CD4-positive, alpha-beta memory T cell (primary cell): ENCODE measurements at places on chromosomes 5 and 9. TPM values are rescaled to one million over a fixed set of nuclear protein-coding genes. Genes with fewer than 3 reads are reported as not detected.

The RUSC2 gene
- total RNA-seq: 0.50 TPM

The WDR38 gene
- total RNA-seq: not detected

The MEIKIN gene
- total RNA-seq: 3.6 TPM

DNA sequence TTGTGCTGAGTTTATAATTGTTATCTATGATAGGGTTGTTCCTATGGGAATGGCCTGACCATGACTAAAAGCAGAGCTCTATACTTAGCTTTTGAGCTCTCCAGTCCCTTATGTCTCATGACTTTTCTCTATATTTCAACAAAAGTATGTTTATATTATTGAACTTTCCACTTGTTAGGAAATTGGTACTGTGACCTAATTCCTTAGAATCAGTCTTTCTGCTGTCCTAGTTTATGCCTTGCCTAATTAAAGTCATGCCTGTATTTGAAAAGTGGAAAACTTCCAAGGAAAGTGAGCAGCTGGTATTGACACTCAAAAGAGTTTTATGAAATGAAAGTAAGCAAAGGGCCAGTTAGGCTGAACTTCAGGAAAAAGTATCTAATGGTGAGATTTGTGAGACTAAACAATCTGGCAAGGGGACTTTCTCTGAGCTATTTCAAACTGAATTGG lies 68.6 kb downstream of the XRCC4 start:
- no peak for DNase-seq
- no peaks in the 10 kb centered on the region for H3K36me3 ChIP-seq
- H3K27me3 ChIP-seq: no peaks in the 10 kb centered on the region
- no peak overlapping the region for H3K4me3 ChIP-seq
- no peak overlapping the region for H3K27ac ChIP-seq
- H3K4me1 ChIP-seq: no peaks in the 10 kb centered on the region

GRCh38 chr5:59380350-59380951 lies 513.1 kb downstream of the PDE4D start:
- H3K4me3 ChIP-seq: no peak overlapping the region
- DNase-seq: peak; percentile 27
- no peak overlapping the region for H3K27ac ChIP-seq

- no peaks in the 10 kb centered on the region for H3K36me3 ChIP-seq
- peaks cover 16% of the 10 kb centered on the region for H3K27me3 ChIP-seq
- H3K4me1 ChIP-seq: no peaks in the 10 kb centered on the region
- no peak overlapping the region for H3K27ac ChIP-seq
- no peak overlapping the region for H3K4me3 ChIP-seq
These were observed 3.1 kb downstream of the FAM163B start for GRCh38 chr9:133605856-133606707.
